ENCODE measurements at places on chromosomes 1 and 21.

GRCh38 chr1:242743983-242744780 lies 219.7 kb upstream of the PLD5 start:
- DNase-seq = no peak

DNA sequence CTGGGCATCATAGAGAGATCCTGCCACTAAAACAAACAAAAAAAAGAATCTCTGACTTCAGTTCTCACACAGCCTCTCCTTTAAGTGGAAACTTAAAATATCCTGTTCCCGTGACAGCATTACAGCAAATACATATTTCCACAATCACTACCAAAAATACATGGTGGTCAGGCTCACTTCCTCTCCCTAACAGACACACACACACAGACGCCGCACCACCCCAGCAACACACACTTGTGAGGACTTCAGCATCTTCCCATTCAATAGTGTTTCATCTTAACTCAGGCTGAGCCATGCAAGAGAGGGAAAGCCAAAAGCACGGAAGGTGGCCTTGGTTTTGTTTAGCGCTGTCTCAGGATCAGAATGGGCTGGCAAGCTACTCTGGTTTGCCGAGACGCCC lies 21.9 kb downstream of the KIAA1614 start:
- no peak for DNase-seq

DNA sequence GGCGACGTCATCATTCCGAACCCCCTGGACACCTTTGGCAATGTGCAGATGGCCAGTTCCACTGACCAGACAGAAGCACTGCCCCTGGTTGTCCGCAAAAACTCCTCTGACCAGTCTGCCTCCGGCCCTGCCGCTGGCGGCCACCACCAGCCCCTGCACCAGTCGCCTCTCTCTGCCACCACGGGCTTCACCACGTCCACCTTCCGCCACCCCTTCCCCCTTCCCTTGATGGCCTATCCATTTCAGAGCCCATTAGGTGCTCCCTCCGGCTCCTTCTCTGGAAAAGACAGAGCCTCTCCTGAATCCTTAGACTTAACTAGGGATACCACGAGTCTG lies 10.0 kb downstream of the PROX1 start:
- no peak for DNase-seq

DNA sequence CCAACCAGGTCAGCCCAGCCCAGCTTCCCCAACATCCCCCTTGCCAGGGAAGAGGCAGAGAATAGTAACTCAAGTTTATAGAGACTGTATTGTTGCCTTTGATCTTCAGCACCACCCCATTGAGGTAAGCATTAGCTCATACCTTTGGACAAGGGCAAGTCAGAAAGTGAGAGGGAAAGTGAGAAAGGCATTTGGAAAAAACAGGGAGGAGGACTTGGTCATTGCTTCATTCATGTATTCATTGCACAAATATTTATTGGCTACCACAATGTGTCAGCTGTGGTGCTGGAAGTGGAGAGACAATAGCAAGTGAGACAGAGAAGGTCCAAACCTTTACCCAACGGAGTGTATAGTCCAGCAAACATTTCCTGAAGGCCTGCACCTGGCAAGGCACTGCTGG lies 561.2 kb downstream of the KIF26B start:
- peak; percentile 90 for DNase-seq

DNA sequence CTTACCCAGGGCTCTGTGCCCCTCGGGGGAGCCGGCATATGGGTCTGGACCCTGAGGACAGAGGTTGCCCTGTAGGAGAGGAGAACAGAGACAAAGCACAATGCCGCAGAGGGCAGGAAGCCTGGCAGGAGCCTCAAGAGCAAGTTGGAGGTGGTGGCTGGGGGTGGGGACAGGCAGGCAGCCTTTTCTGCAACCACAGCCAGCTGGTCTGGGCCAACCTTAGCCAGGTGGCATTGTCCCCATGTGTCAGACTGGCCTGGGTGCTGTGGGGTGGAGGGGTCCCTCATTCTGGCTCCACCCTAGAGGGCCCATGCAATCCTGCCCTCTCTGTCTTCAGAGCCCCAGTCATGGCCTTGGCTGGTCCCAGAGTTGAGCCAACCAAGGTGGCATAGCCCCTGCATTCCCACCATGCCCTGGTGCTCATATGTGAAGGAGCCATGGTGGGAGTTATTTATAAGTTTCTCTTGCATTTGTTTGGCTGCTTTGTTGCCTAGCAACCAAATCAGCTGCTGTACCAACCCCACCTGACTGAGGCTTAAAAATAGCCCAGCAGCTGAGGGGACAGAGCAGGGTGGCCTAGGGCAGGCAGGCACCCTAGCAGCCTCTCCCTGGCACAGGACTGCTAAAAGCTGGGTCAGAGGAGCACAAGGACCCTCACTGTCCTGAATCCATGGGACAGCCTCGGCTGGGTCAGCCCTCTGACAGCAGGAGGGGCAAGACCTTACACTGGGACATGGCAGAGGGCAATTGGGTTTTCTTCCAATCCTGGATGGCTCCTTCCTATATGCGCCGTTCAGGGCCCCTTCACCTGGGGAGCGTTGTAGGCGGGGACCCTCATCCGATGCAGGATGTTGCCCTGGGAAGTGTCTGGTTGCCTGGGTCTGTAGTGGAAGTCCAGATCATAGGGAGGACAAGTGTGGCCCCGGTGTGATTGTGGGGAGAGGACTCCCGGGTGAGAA lies 19.5 kb downstream of the MAP7D1 start:
- peak; percentile 25 for DNase-seq

DNA sequence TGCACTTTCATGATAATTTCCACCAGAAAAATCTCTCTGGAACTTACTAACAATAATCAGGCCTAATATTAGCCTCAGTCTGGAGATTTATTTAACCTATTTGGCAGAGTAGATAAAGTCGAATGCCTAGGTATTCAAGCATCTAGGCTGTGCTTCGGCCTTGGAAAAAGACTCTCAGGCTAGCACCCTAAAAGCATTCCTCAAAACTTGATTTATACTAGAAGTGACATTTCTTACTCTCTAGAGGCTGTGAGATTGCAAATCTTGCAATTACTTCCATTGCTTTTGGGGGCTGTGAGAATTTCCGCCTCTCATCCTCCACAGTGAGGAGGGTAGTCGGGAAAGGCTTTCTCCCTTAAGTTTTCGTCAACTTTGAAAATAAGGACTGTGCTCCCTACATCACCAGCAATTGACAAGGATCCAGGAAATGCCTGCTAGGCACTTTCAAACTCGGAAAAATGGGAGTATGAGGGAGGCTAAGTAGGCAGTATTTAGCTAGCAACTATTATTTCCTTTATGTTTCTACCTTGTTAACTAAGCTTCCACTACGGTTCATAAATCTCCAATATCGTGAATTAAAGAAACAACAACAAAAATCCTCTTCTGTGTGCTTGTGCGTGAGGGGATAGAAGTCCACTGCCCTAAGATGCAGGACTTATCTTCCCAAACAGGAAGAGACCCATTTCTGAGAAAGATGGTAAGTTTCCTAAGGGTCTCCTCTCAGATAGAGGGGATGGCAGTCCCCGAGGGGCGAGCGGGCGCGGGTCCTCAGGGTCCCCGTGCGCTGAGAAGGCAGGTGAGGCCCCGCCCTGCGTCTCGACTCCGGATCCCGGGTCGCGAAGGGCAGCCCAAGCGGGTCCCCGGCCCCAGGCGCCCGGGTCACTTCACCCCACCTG lies 1.1 kb upstream of the LMO4 start:
- DNase-seq = no peak

DNA sequence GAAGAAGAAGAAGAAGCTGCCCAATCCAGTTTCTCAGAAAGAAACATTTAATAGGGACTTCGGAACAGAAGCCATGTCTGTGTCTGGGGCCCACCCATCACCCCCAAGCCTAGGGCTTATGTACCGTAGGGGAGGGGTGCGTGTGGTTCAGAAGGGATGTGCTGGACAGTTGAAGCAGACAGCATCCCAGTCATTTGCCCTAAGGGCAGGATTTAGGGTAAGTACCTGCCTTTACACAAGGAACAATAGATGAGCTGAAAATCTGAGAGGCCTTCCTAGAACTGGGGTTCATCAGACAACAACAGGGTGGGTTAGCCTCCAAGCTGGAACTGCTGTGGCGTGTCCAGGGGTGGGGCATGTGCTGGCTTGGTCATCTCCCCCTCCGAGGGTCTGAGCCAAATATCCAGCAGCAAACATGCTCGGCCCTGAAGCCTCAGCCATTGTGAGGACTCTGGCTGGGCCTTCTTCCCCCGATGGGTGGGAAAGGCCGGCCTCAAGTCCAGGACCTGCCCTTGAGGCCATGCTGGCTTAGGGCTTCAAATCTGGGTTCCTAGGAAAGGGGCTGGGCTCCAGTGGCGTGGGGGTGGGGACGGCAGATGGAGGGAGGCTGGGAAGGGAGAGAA lies 12.1 kb downstream of the CSTB start:
- DNase-seq = no peak
